ENCODE measurements at places on chromosomes 13 and 19. TPM values are rescaled to one million over a fixed set of nuclear protein-coding genes. Genes with fewer than 3 reads are reported as not detected.

DNA sequence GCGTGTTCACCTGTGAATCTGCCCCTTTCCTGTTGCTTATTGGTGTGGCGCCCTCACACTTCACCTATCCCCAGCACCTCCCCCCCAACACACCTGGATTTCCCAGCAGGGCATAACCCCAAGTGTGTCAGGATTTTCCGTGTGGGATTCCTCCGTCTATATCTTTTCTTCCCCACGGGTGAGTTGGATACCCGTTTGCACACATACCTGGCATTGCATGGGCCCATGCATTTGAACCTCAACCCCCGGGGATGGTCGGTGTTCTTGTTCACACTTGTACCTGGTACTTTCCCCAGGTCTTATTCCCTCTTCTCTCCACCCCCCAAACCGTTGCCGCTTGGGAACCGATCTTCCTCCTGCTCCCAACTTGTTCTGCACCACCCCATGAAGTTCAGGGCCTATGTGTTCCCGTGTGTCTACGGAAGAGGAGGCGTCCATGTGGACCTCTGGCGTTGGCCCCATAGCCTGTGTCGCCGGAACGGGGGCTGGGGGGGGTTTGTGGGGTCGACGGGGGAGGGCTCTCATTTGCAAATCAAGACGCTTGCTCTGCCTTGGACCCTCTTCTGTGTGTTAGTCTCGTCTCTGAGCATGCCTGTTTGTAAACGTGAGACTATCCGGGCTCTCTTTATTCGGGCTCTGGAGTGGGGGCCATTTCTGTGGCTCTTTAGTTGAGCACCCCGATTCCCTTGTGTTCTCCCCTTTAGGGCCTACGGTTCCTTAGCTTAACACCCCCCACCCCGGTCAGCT lies 1.7 kb downstream of the PRR12 start:
- DNase-seq = no peak

DNA sequence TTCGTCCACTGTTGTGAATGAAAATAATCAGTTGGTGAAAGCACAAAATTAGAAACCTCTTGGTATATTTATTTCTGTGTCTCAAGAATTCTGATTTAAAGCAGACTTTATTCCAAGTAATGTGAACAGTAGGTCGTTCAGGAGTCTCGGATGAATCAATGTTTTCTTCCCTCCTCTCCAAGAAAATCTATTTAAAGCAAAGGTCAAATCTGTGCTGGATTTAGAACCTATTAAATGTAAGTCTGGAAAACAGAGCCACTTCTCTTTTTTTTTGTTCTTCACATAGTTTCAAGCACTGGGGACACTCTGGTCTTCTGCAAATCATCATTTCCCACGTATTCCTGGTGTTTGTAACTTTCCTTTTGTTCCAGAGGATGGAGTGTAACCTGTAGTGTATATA lies 312.7 kb downstream of the ATP8A2 start:
- DNase-seq = no peak

- DNase-seq = no peak
Observed at GRCh38 chr13:110531671-110532083, 29.8 kb downstream of the RAB20 start.

DNA sequence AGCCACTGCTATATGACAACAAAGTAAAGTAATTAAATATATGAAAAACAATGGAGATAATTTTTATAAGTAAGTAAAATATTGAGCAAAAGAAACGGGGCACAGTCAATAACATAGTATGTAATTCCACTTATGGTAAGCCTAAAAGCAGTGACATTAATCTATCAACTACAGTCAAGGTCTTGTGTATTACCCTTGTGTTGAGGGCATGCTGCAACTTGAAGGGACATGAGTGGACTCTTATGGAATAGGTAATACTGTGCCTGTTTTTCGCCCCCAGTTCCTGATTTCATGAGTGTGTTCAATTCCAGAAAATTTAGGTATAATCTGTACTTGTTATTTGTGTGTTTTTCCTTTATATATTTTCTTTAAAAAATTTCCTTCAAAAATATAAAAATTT lies 201.3 kb upstream of the SLITRK6 start:
- DNase-seq = no peak

- peak; percentile 81 for DNase-seq
Observed at GRCh38 chr13:40031031-40031430, 375.6 kb downstream of the COG6 start.

DNA sequence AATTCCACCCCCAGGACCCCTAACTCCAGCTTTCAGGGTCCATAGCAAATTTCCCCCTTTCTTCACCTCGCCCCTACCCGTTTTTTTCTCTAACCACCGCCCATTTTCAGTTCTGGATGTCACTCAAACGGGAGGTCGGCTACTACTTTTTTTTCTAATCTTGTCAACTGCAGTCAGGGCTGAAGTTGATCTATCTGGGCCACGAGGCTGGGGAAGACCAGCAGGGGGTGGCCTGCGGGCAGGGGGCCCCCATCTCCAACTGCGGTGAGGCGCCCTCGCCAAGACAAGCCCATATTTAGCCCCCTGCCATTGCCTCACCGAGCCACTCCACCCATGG lies 748 bp downstream of the LHFPL6 start:
- DNase-seq = no peak

- no peak for DNase-seq
Observed at GRCh38 chr13:112586334-112586960, 1.5 kb downstream of the TUBGCP3 start.

GRCh38 chr13:113625965-113626721 lies 31.9 kb downstream of the ATP4B start:
- peak; percentile 54 for DNase-seq

GRCh38 chr13:39483326-39483725 lies 119.7 kb downstream of the LHFPL6 start:
- no peak for DNase-seq

- DNase-seq = no peak
Observed at GRCh38 chr19:38842439-38843174, 7.2 kb downstream of the HNRNPL start.

GRCh38 chr19:5330307-5330720 lies 10.3 kb downstream of the PTPRS start:
- DNase-seq = no peak

DNA sequence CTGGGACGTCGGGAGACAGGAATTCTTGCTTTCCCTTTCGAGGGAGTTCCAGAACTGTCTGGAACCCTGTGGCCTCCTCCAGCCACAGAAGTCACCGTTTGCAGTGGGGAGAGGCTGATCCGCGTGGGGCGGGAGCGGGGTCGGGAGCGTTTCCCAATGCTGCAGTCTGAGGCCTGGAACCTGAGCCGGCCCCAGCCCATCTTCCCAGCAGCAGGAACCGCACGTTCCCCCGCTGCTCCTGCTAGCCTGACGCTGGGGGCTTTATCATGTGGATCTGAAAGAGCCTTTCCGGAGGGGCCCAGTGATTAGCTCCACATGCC lies 13.4 kb downstream of the DPP9 start:
- DNase-seq = no peak

GRCh38 chr13:36872621-36873020 lies 47.4 kb downstream of the SMAD9 start:
- DNase-seq = no peak

- DNase-seq = no peak
Observed at GRCh38 chr13:107586216-107586615, 629.1 kb downstream of the LIG4 start.

GRCh38 chr13:46684287-46685001 lies 112.5 kb downstream of the ESD start:
- DNase-seq = no peak

- DNase-seq = no peak
Observed at GRCh38 chr13:43991773-43992201, 112.1 kb downstream of the LACC1 start.

DNA sequence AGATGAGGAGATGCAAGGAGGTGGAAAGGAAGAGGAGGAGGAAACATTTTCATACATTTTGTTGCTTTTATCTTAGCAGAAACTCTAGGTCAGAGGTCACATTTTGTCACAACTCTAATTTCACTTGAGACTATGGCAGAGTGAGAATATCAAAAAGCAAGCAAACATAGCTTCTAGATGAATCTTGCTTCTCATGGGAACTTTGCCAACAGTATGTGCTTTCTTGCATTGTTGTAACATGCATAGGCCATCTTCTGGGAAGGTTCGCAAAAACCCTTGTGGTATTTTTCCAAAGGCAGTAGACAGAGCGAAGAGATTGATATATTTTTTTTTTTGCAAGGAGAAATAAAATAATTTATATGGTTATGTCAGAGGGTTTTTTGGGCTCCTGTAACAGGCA lies 291.3 kb downstream of the MTUS2 start:
- no peak for DNase-seq

DNA sequence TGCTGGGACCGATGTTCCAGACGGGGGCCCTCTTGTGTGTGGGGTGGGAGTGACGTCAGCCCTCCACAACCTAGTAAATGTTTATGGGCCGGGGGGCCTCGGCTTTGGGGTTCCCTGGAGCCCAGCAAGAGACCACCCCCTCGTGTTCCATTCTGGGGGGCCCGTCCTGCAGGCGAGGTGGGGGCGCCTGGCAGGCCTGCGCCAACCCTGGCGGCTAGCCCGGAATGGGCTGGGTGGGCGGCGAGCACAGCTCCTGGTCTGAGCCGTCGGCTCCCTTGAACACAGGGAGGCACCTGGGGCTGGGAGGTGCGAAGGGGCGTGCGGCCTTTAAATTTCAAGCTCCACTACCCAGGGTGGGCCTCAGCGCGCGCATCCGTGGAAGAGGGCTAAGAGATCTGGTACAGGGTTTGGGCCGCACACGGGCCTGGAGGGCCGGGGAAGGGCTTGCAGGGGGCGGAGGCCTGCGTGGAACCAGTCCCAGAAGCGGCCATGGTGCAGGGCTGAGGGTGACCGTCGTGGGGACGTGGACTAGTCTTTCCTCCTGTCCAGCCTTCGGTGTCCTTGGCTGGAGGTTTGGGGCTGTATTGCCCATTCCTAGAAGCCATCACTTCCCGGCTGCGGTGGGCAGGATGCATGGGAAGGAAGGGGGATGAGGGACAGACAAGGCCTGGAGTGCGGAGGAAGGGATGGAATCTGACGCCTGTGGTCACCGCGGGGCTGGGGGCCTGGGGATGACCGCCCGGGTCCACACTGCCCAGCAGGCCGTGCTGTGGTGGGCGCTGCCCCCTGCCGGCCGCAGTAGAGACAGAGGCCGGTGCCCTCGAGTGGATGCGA lies 11.4 kb downstream of the NDUFA11 start:
- no peak for DNase-seq

DNA sequence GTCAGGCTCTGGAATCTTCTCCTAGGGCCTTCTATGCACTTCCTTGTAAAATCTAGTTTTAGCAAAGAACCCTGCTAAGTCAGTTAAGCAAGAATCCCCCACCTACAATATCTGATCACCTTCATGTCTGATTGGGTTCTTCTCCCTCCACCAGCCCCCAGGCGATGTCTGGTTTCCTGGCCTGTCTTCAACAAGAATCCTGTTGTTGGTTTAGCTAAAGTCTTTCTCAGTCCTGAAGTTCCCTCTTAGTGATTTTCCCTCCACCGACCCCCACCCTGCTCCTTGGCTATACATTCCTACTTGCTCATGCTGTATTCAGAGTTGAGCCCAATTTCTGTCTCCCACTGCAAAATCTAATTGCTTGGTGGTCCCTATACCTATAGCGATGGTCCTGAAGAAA lies 35.2 kb upstream of the SLC46A3 start:
- DNase-seq = no peak

- no peak for DNase-seq
Observed at GRCh38 chr13:63048653-63049052, 1633.0 kb upstream of the PCDH20 start.

- DNase-seq = no peak
Observed at GRCh38 chr13:43021926-43022670, 1.3 kb upstream of the DNAJC15 start.

- DNase-seq = no peak
Observed at GRCh38 chr13:40640202-40640601, 26.2 kb downstream of the FOXO1 start.

DNA sequence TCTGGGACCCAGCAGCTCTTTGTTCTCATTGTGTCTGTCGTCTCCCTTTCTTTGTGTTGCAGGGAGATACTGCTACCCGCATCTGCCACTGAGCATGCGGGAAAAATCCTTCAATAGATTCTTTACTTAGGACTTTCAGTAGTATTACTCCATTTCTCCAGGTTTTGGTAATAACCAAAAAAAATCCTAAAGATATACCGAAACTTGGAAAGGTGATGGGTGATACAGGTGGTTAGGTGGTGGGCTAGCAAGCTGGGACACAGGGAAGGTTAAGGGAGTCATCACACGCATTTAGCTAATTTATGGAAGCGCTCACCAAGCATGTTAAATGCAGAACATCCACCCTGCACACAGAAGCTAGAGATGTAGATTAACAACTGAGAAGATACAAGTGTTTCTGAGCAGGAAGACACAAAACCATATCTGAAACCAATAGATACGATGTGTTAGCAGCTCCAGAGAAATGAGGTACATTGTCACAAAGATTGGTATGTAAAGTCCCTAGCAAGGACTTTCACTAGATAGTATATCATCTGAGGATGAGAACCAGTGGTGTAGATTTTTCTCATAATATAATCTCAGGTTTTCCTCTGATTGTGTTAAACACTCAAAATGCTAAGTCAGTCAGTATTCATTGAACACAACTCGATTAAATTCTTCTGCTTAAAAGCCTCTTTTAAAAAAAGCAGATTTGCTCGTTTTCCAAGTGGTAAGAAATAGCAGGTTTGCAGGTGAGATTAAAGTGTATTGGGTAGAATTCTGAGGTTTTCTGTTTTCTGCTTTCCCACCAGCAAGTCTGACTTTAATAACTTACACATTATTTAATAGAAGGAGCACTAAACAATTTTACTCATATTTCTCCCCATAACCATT lies 1.2 kb upstream of the SLAIN1 start:
- no peak for DNase-seq

GRCh38 chr19:7832781-7833180 lies 2.8 kb downstream of the EVI5L start:
- no peak for DNase-seq

DNA sequence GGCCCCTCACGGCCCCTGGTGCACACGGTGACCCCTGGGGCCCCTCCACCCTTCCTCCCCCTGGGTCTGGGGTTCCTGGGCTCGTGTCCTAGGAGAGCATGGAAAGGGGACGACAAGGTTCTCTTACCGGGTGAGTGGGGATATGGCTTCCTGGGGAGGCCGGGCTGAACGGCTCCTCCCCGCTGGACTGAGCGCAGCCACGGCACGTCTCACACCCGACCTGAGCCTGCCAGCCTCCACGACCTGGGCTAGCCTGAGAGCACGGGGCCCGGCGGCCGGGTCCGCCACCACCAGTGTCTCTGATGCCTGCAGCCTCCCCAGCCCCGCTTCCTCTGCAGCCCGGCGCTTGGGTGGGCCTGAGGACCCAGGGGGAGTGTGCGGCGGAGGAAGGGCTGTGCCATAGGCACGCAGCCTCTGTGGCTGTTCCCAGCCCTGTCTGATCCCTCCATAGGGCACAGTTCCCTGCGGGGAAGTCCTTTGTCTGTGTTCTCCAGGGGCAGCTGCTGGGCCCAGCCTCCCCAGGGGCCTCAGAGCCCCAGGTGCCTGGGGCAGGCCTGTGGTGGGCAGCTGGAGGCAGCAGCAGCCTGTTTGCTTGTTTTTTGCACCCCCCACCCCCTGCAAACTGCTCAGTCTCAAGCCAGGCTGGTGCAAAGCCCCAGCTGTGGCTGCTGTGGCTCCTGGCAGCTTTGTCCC lies 15.0 kb downstream of the PLIN4 start:
- no peak for DNase-seq

Gene IGLON5
- total RNA-seq = not detected

Gene THAP8
- total RNA-seq = 7.3 TPM

Gene ZNF616
- 17.5 TPM for total RNA-seq

Gene CASP14
- total RNA-seq = not detected

Gene FPR2
- not detected for total RNA-seq

Gene JOSD2
- 38.4 TPM for total RNA-seq

Gene ZNF625
- total RNA-seq = 14.5 TPM

Gene HSD17B14
- total RNA-seq = 9.9 TPM

Gene SYNE4
- 0.29 TPM for total RNA-seq

Gene FXYD1
- total RNA-seq = not detected

Gene GRK1
- not detected for total RNA-seq

Gene PSG7
- total RNA-seq = not detected

Gene ARGLU1
- total RNA-seq = 35.9 TPM

Gene TEKTIP1
- total RNA-seq = not detected

Gene CNN1
- 0.78 TPM for total RNA-seq
